ENCODE measurements at places on chromosomes 16 and 17.

DNA sequence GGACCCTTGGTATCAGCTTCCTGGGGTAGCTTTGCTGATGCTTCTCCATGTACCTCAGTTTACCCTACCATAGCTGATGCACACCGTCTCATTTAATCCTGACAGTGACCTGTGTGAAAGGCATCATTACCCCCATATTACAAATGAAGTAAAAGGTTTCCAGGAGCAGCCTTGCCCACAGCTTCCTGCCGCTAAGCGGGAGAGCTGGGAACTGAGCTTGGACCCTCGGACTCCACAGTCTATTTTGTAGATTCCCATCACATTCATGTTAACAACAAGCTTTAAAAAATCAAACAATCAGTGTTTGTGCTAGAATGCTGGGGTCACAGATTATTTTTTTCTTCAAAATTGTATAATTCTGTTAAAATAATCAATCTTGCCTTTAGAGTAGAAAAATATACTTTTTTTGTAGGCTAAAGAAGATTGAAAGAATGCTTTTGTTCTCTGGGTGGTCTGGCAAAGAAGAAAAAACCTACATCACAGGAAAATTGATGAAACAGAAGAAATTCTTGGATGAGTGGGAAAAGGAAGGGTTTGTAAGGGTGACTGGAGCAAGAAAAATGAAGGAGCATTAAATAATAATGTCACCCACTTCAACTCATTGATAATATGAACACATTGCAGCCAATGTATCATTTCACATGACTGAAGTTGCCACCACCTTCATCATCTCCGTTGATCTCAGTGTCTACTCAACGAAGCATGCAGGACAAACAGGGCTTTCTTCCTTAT, 9.5 kb upstream of the USP10 start:
- ATAC-seq: no peak

DNA sequence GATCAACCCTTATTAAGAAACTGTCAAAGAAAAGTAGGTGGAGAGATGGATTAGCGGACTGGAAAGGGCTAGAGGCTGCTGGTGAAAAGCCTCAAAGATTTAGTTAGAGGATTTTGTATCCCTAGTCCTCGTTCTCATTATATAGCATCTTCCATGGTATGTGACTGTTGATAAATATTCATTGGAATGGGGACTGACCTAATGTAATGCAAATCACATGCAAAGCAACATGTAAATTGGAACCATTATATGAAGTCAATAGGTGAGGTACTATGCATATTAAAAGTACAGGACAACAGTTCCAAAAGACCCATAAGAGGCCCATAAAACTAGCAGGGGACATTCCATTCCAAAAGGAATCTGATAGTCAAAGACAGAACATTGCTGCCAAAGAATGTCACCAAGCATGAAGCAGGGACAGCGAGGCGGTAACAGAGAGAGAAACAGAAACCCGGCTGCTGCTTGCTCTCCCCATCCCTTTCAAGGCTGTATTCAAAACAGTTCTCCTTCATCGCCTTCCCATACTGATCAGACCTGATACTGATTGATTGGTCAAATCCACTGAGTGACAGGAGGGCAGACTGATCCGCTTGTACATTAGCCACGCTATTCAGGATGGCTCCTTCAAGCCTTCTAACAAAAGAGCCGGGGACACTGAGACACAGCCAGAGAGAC, 44.5 kb downstream of the SOX9 start:
- ATAC-seq: no peak

GRCh38 chr16:79250502-79251098, 349.9 kb downstream of the MAF start:
- ATAC-seq: no peak

DNA sequence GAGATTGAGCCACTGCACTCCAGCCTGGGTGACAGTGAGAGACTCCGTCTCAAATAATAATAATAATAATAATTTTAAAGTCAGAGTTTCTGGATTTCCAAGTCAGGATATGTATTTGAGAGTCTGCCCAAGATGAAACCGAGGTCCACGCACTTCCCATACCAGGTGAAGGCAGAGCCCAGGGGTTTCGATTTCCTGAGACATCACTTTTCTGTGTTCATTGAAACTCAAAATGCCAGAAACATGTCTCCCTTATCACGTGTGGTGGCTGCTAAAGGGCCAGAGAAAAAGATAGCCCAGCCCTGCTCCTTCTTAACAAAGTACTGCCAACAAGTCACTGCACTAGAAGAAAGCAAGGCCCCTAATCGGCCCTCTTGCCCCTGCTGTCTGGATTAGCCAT, 9.8 kb upstream of the RNF157 start:
- ATAC-seq: no peak

DNA sequence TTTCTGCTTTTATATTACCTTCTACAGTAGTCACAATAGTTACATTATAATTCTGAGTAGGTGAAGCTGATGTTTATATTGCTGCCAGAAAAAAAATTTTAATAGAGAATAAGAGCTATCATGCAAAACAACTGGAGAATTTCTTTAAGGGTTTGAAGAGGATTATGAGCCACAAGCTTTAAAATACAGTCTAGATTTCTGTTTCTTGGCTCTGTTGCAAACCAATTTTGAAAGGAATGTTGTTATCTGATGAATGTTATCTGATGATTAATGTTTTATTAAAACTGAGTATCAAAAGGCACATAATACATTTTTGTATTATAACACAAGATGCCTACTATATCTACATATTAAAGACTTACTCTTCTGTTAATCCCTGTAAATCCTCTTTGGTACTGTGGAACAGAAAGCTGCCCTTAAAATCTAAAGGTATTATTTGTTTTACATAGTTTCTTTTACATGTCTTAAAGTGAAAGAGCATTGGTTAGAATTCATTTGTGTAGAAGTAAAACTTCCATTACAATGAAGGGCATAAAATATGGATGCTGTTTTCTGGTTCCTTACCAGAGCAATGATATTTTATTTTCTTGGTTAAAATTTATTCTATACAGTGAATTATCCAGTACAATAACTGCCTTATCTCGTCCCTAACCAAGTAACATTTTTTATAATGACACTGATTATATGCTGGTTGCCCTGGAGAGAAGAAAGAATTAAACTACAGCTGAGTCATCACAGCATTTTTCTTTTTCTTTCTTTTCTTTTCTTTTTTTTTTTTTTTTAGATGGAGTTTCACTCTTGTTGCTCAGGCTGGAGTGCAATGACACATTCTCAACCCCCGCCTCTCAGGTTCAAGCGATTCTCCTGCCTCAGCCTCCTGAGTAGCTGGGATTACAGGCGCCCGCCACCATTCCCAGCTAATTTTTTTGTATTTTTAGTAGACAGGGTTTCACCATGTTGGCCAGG, 205.7 kb downstream of the TANC2 start:
- no peak for ATAC-seq

DNA sequence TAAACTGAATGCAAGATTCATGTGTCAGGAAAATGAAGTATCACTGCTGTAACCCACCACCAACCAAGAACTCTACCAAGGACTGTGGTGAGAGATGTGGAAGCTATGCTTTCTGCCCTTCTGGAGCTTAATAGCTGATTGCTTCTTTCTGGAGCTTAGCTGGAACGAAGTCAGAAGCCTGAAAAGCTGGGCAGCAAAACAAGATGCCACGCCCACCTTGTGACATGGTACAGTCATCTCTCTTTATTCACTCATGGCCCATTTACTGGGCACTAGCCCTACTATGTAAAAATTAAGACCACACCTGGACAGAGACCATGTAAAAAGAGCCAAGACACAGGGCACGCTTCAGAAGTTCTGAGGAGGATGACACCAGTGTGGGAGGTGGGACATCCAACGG, 48.1 kb downstream of the TEX2 start:
- ATAC-seq: no peak

DNA sequence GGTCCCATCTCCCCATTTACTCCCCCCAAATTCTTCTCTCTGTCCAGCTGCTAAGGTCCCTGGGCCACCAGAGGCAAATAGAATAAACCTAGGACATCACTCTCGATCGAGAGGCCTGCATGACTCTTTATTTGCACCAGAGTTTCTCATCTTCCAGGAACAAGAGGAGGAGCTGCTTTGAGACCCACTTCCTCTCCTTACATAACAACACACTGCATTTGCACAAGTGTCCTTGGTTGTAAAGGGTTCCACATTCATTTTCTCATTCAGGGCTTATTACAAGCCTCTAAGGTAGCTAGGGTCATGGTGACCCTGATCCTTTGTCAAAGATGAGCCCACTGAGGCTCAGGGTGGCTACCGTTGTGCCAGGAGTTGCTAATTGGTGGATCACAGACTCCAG, 38.1 kb upstream of the RHOT1 start:
- ATAC-seq: no peak

DNA sequence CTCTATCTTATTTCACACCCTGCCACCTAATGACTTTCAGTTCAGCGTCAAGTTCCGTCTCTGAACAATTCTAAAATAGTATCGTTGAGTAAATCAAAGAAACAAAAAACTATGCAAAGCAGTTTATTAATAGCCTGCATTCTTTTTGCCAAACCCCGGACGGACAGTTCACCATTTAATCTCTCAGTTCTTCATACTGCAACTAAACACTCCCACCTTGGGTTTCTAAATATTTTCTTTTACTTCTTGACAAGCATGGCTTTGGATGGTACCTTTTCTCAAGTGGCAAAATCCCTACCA, 1.2 kb downstream of the MYH11 start:
- ATAC-seq: no peak

GRCh38 chr16:58109330-58109729, 19.9 kb downstream of the CFAP20 start:
- ATAC-seq: no peak

Measured in gastroesophageal sphincter (tissue), 4 donors.